ENCODE measurements at places on chromosomes 7 and 10. TPM values are rescaled to one million over a fixed set of nuclear protein-coding genes. Genes with fewer than 3 reads are reported as not detected.

Gene PRPS1L1
- not detected for total RNA-seq

Gene ACTR1A
- 123 TPM for total RNA-seq

Gene RPEL1
- not detected for total RNA-seq

Gene TMEM176A
- 26.1 TPM for total RNA-seq

Gene OR2A12
- total RNA-seq: not detected

Gene FAM20C
- total RNA-seq: 30.2 TPM
